ENCODE measurements at places on chromosomes 4 and X.
A peak's percentile ranks its signal among the peaks of the same experiment; 100 is the strongest.

DNA sequence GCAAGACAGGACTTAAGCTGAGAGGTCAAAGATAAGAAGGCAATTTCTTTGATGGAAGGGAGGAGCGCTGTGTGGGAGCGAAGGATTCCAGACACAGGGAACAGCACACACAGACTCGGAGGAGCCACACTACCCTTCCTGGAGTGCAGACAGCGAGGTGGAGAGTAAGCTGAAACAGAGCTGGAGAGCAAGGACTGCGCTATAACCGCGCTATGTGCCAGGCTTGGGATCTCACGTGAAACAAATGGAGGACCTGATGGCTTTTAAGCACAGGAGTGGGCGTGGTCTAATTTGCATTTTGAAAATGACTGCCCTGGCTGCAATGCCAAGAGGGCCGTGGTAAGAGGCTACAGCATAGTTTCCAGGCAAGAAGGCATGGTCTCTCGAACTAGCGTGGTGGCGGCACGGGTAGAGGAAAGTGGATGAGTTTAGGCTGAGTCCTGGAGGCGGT, 113.9 kb upstream of the SORBS2 start:
- no peak for DNase-seq

GRCh38 chr4:168506014-168506413, 9.2 kb downstream of the PALLD start:
- DNase-seq = no peak

- DNase-seq = no peak
These were observed 32.1 kb upstream of the RAPGEF2 start for GRCh38 chr4:159070742-159071141.

DNA sequence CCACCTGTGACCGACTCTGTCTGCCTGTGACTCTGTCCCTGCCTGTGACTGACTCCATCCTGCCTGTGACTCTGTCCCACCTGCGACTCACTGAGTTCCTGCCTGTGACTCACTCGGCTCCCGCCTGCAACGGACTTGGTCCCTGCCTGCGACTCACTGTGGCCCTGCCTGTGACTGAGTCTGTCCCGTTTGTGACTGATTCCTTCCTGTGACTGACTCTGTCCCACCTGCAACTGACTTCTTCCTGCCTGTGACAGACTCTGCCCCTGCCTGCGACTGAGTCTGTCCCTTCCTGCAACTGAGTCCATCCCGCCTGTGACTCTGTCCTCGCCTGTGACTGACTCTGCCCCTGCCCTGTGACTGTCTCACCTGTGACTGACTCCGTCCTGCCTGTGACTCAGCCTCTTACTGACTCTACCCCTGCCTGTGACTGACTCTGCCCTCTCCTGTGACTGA, 9.6 kb upstream of the UVSSA start:
- DNase-seq = peak; percentile 77

DNA sequence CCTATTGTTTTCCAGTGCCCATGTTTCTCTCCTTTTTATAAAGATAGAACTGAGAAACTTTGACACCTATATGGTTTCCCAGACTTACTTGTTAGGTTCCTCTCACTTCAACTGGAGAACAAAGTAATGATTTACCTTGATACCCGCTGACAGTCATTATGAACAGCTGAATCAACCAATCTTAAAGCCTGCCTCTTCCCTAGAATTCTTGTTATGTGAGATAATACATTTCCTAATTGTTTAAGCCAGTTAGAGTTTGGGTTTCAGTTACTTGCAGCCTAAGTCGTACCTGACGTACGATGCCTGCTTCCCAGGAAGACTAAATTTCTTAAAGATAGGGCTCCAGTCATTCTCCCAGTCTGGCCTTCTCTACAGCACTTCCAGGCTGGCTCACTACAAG, 97.3 kb downstream of the SHROOM4 start:
- no peak for DNase-seq

GRCh38 chrX:74295101-74295500, 8.9 kb upstream of the ZCCHC13 start:
- no peak for DNase-seq

DNA sequence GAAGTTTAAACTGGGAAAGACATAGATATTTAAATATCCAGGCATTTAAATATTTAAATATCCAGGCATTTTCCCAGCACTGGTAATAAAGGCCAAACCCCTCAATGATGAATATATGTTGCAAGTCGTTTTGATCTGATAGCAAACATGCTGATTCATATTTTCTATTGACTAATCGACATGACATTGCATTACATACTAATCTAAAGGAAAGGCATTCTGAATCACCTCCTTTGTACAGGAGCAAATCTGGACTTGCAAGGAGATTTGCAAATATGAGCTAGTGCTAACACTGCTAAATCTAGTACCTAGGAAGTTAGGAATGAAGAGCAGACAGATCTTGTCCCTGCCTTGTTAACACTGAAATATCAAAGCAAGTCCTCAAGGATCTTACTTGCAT, 207.3 kb downstream of the SLC7A11 start:
- DNase-seq = no peak

GRCh38 chrX:48839686-48840085, 4.3 kb upstream of the PCSK1N start:
- DNase-seq = no peak

GRCh38 chr4:46073778-46074177, 50.1 kb downstream of the GABRG1 start:
- no peak for DNase-seq

DNA sequence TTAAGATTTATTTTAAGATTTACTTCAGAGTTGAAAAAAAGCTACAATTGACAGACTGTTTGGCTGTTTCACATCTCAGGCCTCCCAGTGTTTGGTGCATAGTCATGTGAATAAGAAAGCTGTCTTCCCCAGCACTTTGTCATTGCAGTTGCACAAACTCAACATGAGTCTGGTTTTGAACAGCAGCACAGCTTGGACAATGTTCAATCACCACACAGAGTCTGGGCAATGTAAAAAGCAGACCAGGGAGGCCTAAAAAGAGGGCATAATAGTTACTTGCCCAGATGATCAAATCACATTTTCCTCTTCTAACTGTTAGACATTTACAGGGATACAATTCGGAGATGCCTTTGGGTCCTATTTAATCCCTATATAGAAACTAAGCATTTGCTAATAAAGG, 1055.0 kb downstream of the RPA4 start:
- DNase-seq = no peak

GRCh38 chr4:148634476-148634875, 192.3 kb upstream of the NR3C2 start:
- DNase-seq = no peak

DNA sequence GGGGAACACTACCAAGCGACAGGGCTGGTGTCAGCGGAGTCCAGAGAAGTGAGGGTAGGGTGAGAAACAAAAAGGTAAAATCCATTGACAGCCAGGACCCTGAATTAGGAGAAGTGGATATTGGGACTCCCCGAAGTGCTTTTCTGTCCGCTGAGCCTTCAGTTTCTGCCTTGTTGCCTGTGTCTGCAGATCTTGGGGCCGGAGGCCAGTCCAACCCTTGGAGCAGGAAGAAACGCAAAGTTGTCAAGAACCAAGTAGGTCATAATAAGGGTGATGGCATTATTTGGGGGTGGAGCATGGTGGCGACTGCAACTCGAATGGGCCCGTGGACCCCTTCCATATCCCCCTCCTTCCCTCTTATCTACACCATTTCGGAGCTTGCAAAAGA, 1.0 kb downstream of the ARMCX1 start:
- DNase-seq = no peak

- DNase-seq = no peak
These were observed 121.0 kb upstream of the EPHA5 start for GRCh38 chr4:65791111-65791811.

DNA sequence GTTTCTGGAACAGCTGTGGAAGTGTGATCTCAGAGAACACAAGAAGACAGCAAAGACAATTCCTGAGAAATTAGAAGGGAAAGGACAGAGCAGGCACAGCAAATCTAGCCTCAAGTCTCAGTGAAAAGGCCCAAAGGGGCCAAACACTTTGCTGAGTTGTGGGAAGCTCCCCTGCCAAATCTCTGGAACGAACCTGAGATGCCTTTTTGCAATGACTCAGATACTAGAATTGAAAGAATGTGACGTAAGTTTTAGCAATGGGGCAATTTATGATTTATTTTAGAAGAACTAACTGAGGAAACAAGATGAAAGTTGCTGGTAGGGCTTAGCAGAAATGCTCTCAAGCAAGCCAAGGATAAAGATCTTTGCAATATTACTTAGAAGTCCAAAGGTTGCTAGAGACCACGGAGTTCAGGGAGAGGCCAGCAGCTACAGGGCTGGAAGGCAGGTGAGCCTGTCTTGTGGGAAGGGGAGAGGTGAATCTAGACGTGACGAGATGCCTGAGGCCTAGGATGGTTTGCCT, 92.8 kb downstream of the AMELX start:
- DNase-seq = no peak

GRCh38 chr4:106165351-106166010, 150.5 kb downstream of the TBCK start:
- DNase-seq = no peak

- DNase-seq = no peak
These were observed 887 bp upstream of the IL1RAPL2 start for GRCh38 chrX:104564921-104565703.

DNA sequence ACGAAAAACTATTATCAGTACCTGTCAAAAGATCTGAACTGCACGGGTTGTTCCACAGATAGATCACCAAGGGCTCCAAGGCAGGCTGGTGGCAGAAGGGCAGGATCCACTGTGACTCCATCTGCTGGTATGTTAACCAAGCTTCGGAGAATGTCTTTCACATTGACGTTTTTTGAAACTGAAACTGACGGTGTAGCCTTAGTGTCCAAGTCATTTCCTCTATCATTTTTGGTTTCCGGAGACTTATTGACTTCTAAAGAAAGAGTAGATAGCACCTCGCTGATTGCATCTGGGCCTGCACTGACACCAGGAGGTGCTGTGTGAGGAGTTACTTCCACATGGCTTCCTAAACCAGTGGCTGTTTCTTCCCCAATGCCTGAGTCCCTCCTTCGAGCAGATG, 186.9 kb downstream of the LRBA start:
- peak; percentile 40 for DNase-seq

GRCh38 chr4:186936496-186937375, 213.1 kb upstream of the FAT1 start:
- DNase-seq = no peak

DNA sequence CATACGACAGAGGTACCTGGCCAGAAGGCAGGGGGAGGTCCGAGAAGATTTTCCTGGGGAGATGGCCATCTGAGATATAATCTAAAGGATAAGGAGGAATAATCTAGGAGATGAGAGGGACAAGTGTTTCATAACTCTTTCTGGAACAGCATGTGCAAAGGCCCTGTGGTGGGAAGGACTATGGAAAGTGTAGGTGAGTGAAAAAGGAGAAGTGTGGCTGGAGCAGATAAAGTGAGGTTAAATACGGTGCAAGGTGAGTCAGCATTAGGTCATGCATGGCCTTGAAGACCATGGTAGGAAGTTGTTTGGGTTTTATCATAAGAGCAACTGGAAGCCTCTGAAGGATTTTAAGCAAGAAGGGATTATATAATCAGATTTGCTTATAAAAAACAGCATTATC, 34.6 kb upstream of the MTM1 start:
- DNase-seq = no peak

- no peak for DNase-seq
These were observed 139.4 kb upstream of the CXorf66 start for GRCh38 chrX:140104760-140105159.

- no peak for DNase-seq
These were observed 19.1 kb downstream of the MAGED2 start for GRCh38 chrX:54826598-54826997.

- no peak for DNase-seq
These were observed 32.7 kb upstream of the CRMP1 start for GRCh38 chr4:5925419-5926200.

DNA sequence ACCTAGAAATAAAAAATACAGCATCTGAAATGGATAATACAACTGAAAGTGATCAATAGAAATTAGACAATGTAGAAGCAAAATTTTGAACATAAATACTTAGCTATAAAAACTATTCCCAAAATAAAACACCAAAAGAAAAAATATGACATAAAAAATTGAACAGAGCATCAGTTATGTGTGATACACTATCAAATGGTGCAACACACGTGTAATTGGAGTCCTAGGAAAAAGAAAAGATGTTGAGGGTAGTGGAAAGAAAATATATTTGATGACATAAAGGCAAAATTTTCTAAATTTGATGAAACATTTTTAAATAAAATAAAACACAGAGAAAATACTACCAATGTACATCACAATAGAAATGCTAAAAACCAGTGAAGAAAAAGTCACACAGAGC, 63.1 kb downstream of the NPY2R start:
- no peak for DNase-seq

GRCh38 chrX:106331606-106332005, 163.5 kb downstream of the PWWP3B start:
- no peak for DNase-seq

GRCh38 chrX:39576041-39576872, 521.5 kb downstream of the BCOR start:
- no peak for DNase-seq

GRCh38 chrX:69014200-69014599, 151.1 kb downstream of the PJA1 start:
- DNase-seq = no peak

- no peak for DNase-seq
These were observed 117.4 kb upstream of the GRPR start for GRCh38 chrX:16005917-16006316.

GRCh38 chr4:123741906-123742305, 345.3 kb downstream of the SPRY1 start:
- no peak for DNase-seq

DNA sequence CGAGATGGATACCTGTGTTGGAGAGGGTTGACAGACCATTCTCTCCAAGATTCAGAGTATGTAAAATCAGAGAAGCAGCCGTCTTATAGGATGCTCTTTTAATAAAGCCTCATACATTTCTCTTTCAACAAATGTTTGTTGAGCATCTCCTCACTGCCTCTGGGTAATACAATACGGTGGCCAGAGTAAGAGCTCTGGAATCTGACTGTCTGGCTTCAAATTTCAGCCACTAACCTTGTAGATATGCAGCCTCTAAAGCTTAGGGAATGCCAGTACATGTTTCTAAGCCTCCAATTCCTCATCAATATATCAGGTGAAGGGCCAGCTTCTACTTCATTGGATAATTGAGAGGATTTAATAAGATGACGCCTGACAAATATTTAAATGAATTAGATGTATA, 61.3 kb downstream of the CLNK start:
- no peak for DNase-seq

GRCh38 chr4:118968005-118968404, 79.4 kb downstream of the SYNPO2 start:
- no peak for DNase-seq

GRCh38 chrX:107290019-107290418, 83.6 kb downstream of the DNAAF6 start:
- no peak for DNase-seq

GRCh38 chr4:123587983-123588494, 191.4 kb downstream of the SPRY1 start:
- no peak for DNase-seq

Measured in activated CD4-positive, alpha-beta T cell treated with anti-CD3 and anti-CD28 coated beads, Interleukin-2, amount 50 U/mL, for 48 hours (primary cell).